Aorta (tissue), 5 donors: ENCODE measurements at places on chromosomes 5 and 9. TPM values are rescaled to one million over a fixed set of nuclear protein-coding genes. Genes with fewer than 3 reads are reported as not detected.

DNA sequence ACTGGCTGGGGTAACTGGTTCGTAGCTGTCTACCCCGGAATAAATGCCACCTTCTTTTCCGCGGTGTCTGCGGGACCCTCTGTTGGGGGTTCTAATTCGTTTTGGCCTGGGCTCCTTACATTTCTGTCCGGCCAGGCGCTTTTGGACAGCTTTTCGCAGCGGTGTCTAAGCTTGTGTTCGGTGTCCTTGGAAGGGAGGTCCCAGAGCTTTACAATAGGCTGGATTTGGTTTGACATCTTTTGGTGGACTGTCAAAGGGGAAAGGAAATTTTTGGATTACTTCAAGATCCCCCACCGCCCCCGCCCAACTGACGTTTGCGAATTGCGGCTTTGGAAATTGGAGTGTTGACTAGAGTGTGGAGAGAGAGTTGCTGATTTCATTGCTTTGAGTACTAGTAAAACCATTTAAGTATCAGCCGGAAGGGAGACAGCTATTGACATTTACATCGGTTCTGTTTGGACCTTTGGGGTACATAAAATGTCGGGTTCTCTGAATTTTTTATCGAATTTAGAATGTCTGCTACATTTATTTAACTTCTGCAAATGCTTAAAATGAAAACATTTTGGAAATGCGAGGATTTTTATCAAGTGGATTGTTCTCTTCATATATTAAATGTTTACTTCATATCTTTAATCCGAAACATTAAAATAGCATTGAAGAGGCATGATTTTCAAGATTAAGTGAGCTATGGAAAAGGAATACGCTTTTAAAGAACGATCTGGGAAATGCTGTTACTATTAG is 4.7 kb upstream of the PURA start:
- H3K4me1 ChIP-seq, result no peaks in the 10 kb centered on the region
- H3K27ac ChIP-seq, result no peak overlapping the region
- H3K27me3 ChIP-seq, result no peaks in the 10 kb centered on the region
- H3K4me3 ChIP-seq, result peak overlapping the region; percentile 83
- no peaks in the 10 kb centered on the region for H3K36me3 ChIP-seq

GRCh38 chr9:132350861-132351315 is 3.9 kb downstream of the SETX start:
- DNase-seq, result no peak
- H3K4me3 ChIP-seq, result no peak overlapping the region
- no peak overlapping the region for H3K27ac ChIP-seq
- H3K4me1 ChIP-seq, result no peaks in the 10 kb centered on the region
- H3K27me3 ChIP-seq, result no peaks in the 10 kb centered on the region

- H3K36me3 ChIP-seq, result no peaks in the 10 kb centered on the region
- no peak overlapping the region for H3K4me3 ChIP-seq
- DNase-seq, result no peak
- H3K27ac ChIP-seq, result no peak overlapping the region
- H3K27me3 ChIP-seq, result no peaks in the 10 kb centered on the region
- no peaks in the 10 kb centered on the region for H3K4me1 ChIP-seq
Observed at GRCh38 chr5:173767574-173768266, 120.4 kb upstream of the CPEB4 start.

- no peaks in the 10 kb centered on the region for H3K4me1 ChIP-seq
- DNase-seq, result no peak
- H3K27ac ChIP-seq, result no peak overlapping the region
- no peaks in the 10 kb centered on the region for H3K27me3 ChIP-seq
- no peak overlapping the region for H3K4me3 ChIP-seq
- H3K36me3 ChIP-seq, result no peaks in the 10 kb centered on the region
Observed at GRCh38 chr5:132310141-132310834, 16.1 kb downstream of the SLC22A4 start.

DNA sequence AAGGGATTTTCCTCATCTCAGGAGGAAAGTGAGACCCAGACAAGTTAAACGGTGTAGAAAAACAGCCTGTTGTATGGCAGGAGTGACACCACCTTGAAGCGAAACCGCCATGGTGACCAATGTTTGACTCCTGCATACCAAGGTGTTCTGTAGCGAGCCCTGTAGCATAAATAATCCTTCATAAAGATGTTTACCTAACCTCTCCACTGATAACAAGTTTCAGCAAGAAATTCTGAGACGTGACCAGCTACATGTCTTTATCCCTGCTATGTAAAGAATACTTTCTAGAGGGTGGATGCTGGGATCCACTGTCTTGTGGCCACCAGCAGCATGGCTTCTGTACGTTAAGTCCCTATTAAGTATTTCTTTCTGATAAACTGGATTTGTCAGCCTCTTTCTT is 148.1 kb downstream of the MPDZ start:
- H3K36me3 ChIP-seq, result peaks cover 6% of the 10 kb centered on the region
- H3K4me3 ChIP-seq, result no peak overlapping the region
- peaks cover 3% of the 10 kb centered on the region for H3K4me1 ChIP-seq
- H3K27me3 ChIP-seq, result no peaks in the 10 kb centered on the region

Gene TPRN
- total RNA-seq, result 5.9 TPM
